ENCODE measurements at places on chromosomes 7 and 10. TPM values are rescaled to one million over a fixed set of nuclear protein-coding genes. Genes with fewer than 3 reads are reported as not detected.

DNA sequence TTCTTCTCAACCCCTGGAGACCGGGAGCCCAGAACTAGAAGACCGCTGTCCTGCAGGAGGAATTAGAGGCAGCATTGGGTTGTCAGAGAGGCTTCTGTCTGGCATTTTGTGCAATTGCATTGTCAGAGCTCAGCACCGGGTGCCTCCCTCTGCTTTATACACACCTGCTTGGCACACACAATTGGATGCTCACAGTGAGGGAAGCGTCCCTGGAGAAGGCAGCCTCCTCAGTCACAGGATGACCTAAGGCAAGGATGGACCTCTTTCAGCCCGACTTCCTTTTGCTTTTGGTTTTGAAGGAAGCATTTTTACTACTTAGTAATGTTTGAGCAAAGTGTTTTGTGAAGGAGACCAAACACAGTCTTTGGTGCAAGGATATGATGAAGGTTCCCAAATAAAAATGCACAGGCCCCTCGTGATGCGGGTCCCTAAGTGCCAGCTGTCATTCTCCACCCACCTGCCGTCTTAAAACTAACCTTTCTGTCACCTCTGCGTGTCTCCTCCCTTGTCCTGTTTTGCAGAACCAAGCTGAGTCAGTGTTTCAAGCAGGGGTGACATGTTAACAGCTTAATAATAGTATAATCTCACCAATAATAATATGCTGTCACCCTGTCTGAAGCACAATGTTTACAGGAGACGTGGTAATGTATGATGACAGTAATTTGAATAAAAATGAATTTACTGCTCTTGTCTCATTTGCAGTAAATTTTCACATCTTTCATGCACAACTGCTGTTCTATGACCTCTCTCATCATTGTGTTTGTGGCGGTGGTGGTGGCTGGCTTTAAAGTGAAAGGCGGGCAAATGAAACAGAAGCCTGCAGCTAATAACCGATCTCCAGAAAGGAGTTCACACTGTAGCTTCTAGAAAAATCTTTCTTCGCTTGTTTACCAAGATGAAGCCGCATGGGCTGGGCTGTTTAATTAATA is 430.2 kb upstream of the MKI67 start:
- H3K4me3 ChIP-seq: no peak overlapping the region
- H3K27ac ChIP-seq: no peak overlapping the region
- H3K36me3 ChIP-seq: no peaks in the 10 kb centered on the region

DNA sequence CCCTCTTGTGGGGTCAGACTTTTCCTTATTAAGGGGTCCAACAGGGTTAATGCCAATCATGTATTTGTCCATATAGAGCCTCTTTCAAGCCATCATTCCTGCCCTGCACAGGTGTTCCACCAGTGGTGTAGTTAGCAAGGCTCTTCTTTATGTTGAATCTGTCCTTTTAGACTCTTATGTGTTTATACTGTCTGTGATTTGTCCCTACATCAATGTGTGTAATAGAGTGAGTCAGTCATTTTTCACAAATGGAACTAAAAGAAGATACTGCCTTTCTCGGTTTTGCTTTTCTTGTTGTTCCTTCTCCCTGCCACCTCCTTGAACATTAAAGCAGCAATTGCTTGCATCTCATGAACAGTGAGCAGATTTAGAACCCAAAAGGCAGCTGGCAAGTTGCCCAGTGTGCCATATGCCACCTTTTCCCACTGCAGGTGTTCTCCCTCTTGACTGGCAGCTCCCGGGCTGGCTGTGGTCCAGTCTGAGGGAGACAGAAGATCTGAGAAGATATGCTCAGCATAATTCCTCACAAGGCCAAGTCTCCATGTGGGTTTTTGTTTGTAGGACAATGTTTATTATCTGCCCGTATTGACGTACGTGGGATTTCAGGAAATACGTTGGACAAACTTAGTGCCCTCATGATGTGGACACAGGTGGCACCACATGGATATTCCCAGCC is 154.1 kb downstream of the LHFPL3 start:
- H3K4me3 ChIP-seq: no peak overlapping the region
- H3K4me1 ChIP-seq: no peaks in the 10 kb centered on the region
- no peak for DNase-seq
- no peaks in the 10 kb centered on the region for H3K36me3 ChIP-seq
- H3K27me3 ChIP-seq: no peaks in the 10 kb centered on the region

DNA sequence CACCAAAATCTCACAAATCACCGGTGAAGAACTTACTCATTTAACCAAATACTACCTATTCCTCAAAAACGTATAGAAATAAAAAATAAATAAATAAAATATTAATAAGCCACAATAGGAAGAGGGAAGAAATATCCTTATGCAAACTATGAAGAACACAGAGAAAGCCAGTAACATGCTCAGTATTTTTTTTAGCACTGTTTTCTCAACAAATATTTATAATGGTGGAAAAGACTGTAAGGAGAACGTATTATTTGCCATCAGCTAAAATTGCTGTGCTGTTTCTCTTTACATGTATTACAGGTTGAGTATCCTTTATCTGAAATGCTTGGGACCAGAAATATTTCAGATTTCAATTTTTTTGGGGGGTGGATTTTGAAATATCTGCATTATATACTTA is 21.0 kb downstream of the KIAA1217 start:
- H3K27me3 ChIP-seq: no peaks in the 10 kb centered on the region
- DNase-seq: no peak
- H3K4me1 ChIP-seq: no peaks in the 10 kb centered on the region
- H3K4me3 ChIP-seq: no peak overlapping the region
- no peak overlapping the region for H3K27ac ChIP-seq

The HACD1 gene
- 2.5 TPM for total RNA-seq
